GM19239 (cell line): ENCODE measurements at places on chromosomes 2 and 18.

DNA sequence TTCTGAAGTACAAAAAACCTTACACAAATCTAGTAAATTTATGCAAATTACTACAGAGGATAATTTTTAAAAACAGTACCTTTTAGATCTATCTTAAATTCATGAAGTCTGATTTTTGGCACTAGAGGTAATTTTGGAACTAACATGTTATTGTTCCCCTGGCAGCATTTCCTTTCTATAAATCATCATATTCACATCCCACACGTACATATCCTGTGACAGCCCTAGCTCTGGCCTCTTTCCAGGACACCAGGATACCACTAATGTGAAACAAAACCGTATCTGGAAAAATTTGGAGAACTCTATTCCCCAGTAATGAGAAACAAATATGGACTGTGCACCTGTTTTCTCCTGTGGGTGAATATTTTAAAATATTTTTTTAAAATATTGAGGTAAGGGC, 14.0 kb upstream of the BIRC6 start:
- DNase-seq: no peak

- no peak for DNase-seq
Observed at GRCh38 chr2:172021074-172021931, 21.6 kb downstream of the METAP1D start.

DNA sequence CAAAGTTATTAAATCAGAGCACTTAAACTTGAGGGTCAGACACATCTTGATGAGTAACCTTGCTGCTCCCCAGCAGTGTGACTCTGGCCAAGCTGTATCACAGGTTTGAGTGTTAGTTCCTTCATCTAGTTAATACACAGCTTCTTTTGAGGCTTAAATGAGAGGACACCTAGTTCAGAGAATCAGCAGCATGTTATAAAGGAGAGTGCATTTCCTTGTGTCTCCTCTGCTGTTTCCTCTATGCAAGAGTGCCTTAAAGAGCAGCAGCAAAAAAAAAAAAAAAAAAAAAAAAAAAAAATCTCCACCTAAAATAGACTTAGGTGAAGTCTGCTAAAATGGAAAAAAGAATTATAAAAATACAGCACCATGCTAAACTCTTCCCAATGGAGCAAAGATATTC, 261.9 kb downstream of the TCF4 start:
- no peak for DNase-seq

DNA sequence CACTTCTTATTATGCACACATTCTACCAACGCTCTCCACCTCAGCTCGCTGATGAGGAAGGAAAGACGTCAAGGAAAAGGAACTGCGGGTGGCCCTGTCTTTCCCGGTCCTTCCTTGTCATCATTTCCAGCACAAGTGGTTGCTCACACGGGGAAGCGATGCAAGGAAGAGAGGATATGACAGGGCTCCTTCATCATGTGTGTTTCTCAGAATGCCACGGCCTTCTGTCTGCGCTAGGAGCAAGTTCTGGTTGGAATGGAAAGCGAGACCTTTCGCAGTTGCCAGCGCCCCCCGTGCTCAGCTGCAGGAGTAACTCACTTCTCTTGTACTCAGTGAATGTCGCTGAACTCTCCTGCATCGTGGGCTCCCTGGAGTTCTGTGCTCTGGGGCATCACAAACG, 191.8 kb upstream of the GLI2 start:
- DNase-seq: no peak

DNA sequence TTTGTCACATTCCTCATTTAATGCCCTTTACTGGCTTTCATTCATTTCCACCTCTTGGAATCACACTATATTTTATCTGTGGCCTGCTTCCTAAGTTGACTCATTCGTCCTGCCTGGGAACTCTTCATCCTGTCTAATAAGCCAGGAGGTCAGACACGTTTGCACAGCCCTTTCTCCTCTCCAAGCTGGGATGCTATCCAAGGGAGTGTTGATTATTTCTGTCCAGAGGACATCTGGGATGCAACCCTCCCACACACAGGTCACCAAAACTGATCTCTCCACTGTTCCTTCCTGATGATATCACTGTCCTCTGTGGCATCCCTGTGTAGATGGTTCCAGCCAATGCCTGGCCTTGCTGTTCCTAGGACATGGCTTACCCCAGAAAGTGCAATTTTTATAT, 79.8 kb upstream of the NOSTRIN start:
- no peak for DNase-seq

- no peak for DNase-seq
Observed at GRCh38 chr2:75569546-75569945, 8.8 kb upstream of the EVA1A start.

GRCh38 chr18:35024965-35025364, 16.2 kb upstream of the MAPRE2 start:
- no peak for DNase-seq

DNA sequence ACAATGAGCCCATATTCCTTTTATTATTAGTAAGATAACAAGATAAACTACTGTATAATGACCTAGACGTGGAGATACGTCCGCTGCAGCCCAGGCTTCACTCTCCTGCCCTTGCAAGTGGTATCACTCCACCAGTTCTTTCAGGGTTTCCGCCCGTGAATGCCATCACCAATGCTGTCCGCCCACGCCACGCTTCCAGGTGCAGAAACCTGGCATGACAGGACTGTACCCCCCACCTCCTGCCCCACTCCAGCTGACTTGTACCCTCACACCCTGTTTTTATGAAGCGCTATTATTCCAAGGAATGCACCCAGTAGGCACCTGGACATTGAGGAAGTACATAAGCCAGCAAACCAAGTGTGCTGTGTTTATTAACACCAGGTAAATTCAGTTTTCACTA, 79.8 kb downstream of the MYT1L start:
- no peak for DNase-seq

GRCh38 chr2:186085226-186085625, 346.6 kb downstream of the FSIP2 start:
- no peak for DNase-seq

GRCh38 chr18:26649193-26649543, 100.8 kb upstream of the KCTD1 start:
- DNase-seq: no peak

- no peak for DNase-seq
Observed at GRCh38 chr18:77017355-77017754, 115.2 kb downstream of the MBP start.

DNA sequence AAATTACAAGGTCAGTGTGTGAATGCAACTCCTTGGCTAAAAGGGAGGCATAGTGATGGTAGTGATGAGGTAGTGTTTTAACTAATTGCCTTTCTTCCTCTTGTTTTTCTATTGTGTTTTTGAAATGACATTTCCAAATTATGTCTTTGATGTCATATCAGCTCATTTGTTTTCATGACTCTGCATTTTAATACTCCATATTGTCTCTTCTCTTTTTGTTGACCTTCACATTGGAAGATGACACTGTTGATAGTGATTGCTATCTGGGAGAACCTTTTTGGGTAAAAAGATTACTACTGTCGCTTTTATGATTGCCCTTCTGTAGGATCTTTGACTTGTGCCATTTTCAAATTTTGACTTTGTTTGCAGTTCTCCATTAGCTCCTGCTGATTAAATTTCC, 3.0 kb downstream of the GIGYF2 start:
- DNase-seq: no peak

DNA sequence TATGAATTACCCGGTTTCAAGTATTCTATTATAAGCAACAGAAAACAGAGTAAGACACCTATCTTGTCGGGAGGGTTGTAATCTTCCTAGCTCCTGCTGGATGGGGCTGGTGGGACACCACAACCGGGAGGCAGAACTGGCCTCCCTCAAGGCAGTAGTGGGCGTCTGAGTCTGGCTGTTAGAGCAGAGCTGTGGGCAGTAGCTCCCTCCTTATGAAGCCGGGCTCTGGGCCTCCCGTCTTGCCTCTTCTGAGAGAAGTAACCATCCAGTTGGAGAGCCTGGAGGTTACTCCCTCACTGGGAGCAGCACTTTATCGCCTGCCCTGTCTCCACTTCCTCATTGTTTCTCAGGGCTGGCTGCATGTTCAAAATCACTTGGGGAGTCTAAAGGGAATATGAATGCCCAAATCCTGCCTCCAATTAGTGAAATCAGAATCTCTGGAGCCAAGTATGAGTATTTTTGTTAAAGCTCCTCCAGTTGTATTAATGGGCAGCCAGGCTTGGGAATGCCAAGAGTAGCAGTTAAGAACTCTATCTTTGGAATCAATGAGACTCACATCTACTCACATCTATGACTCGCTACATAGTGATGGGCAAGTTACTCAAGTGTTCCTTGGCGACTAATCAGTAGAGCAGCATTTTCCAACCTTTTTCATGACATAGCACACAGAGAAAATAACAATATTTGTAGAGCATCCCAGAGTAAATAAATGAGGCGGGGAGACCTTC, 27.3 kb upstream of the NRP2 start:
- DNase-seq: no peak

GRCh38 chr2:217680381-217680780, 322.4 kb downstream of the TNS1 start:
- no peak for DNase-seq
